ENCODE measurements at places on chromosomes 6 and 20.

DNA sequence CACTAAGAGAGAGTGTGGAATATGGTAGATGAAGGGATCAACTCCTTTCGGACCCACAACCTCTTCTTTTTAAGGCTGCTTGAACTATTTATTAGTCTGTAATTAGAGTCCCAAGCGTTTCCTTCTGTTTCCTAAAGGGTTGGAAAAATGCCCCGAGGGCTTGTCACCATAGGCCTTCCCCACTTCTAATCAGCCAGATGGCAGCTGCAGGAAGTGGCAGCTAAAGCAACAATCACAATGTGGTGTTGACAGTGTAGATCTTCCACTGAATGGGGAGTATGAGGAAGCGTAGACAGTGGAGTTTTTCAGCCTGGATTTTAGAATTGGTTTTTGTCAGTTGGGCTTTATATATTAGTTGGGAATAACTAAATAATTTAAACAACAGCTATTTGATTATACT lies 40.6 kb downstream of the SLC35D3 start:
- H3K36me3 ChIP-seq = no peaks in the 10 kb centered on the region
- H3K27ac ChIP-seq = peak overlapping the region; percentile 78
- no peaks in the 10 kb centered on the region for H3K27me3 ChIP-seq
- peaks cover 30% of the 10 kb centered on the region for H3K4me1 ChIP-seq
- peak overlapping the region; percentile 76 for H3K4me3 ChIP-seq
- peak; percentile 62 for DNase-seq

DNA sequence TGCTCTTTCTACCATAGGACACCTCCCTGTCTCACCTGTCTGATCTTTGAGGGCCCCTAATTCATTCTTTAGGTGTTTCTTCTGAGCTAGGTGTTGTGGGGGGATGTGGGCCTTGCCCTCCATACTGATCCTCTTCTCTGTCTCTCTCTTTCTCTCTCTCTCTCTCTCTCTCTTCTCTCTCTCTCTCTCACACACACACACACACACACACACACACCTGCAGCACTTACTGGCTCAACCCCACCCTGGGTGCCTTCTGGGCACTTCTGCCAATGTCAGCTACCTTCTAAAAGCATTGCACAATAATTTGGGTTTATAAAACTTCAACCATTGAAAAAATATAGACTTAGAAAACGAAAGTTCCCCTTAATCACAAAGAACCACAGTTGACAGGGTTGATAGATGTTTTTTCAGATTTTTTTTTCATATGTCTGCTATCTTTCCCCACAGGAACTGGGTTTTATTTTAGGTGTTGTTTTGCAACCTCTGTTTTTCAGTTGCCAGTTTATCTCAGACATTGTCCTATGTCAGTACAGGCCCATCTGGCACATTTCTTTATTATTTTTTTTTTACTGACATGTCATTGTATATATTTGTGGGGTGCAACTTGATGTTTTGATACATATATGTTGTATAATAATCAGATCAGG lies 28.1 kb downstream of the PKIG start:
- H3K4me1 ChIP-seq = peaks cover 18% of the 10 kb centered on the region
- H3K27ac ChIP-seq = no peak overlapping the region
- peaks cover 5% of the 10 kb centered on the region for H3K36me3 ChIP-seq
- peaks cover 4% of the 10 kb centered on the region for H3K27me3 ChIP-seq
- H3K4me3 ChIP-seq = no peak overlapping the region
- no peak for DNase-seq

DNA sequence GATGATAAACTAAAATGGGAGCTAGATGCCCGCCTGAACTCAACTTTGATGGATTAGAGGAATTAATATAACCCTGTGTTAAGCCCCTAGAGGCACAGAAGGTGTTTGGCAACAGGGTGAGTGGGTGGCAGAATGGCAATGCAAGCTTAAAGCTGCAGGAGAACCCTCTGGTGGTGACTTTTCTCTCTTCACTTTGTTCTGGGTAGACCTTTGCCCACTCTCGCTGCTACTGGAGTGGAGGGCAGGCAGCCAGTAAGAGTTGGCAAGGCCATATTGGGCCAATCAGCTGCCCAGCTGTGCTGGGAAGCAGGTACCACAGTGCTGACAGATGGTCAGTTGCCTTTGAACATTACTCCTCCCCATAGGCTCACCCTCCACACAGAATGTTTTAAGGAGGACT lies 468.2 kb downstream of the MMUT start:
- no peaks in the 10 kb centered on the region for H3K4me1 ChIP-seq
- H3K4me3 ChIP-seq = no peak overlapping the region
- no peak for DNase-seq
- no peaks in the 10 kb centered on the region for H3K36me3 ChIP-seq

- no peak for DNase-seq
- peaks cover 3% of the 10 kb centered on the region for H3K27me3 ChIP-seq
- no peak overlapping the region for H3K4me3 ChIP-seq
- no peaks in the 10 kb centered on the region for H3K4me1 ChIP-seq
- H3K36me3 ChIP-seq = peaks cover 16% of the 10 kb centered on the region
- H3K27ac ChIP-seq = no peak overlapping the region
Observed at GRCh38 chr6:86756640-86757229, 180.6 kb upstream of the HTR1E start.

DNA sequence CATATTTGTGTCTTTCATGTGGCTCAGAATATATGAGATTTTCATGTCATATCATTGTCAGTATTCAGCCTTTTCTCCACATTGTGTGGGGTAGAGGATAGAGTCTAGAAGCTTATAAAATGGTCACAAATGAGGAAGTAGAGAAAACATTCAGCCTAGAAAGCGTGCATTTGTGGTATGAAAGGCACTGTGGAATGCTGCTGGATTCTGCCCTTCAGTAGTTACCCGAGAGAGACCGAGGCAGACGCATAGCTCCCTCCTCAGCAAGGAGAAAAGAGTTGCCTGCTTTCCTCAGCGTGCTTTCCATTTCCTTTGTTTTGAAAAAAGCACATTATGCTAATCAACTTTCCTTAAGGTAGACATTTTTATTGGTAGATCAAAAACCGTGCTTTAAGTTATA lies 28.7 kb downstream of the MYB start:
- no peak for DNase-seq
- H3K27me3 ChIP-seq = no peaks in the 10 kb centered on the region
- no peak overlapping the region for H3K4me3 ChIP-seq
- H3K27ac ChIP-seq = no peak overlapping the region
- H3K36me3 ChIP-seq = no peaks in the 10 kb centered on the region
- H3K4me1 ChIP-seq = no peaks in the 10 kb centered on the region

DNA sequence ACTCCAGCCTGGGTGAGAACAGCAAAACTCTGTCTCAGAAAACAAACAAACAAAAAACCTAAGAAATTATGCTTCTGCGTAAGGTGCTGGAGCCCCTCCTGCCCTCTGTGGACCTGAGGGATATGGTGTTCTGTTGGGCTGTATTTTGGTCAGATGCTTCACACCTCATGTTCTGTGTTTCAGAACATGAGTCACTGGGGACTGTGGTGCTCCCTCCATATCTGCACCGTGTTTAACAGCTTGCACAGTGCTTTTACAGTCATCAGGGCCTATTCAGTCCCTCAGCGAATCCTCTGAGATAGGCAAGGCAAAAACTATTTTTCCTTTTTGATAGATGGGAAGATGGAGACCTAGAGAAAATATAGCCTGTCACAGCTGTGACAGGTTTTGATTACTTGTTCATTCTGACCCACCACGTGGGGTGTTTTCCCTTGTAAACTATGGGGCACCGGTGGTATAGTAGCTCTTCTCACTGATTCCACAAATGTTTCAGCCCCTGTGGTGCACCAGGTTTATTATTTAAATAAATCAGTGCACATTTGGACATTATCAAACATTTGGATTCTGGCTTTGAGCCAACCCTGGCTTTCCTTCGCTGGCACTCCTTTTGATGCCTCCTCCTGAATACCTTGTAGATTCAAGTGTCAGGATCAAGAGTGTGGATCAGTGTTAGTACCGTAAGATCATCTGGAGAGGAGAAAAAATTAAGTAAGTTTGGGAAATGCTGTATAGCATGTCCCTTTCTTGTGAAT lies 9.6 kb downstream of the TTPAL start:
- no peak overlapping the region for H3K4me3 ChIP-seq
- peaks cover 2% of the 10 kb centered on the region for H3K27me3 ChIP-seq
- H3K36me3 ChIP-seq = peaks cover 4% of the 10 kb centered on the region
- H3K4me1 ChIP-seq = no peaks in the 10 kb centered on the region

DNA sequence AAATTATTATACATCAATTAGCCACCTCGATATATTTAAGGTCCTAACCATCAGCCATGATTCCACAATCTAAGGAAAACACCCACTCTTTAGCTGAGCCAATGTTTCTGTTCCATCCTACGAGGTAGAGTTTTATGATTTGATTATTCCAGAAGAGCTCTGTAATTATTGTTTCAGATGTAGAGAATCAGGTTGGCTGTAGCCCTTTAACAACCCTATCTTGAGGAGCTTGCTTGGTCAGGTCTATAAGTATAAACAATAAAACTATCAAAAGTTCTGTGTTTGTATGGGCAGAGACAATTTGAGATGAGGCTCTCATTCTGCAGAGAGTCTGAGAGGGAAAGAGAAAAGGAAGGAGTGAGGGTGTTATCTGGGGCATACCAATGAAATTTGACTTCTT lies at the start of gene PBOV1:
PBOV1 (minus strand) TSS at position 43 of the 400 bp plus-strand sequence. CDS start 96 bp downstream, outside the sequence.
- peaks cover 7% of the 10 kb centered on the region for H3K4me1 ChIP-seq
- no peak within 1 kb of the TSS for H3K4me3 ChIP-seq
- no peaks in the 10 kb centered on the region for H3K36me3 ChIP-seq
- DNase-seq = no peak

DNA sequence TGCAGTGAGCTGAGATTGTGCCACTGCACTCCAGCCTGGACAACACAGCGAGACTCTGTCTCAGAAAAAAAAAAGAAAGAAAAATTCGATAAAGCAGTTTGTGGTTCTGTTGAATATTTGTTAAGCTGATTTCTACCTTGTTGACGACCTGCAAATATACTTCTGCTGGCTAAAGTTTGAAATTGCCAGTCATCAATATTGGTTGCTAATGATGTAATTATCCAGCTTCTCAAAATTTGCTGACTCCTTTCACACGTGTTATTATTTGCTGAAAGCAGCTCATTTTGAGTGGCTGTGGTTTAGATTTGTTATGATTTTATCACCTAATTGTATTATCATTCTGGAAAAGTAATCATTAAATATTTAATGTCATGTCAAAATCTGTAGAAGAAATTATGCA lies 774.3 kb downstream of the QKI start:
- H3K27me3 ChIP-seq = peaks cover 2% of the 10 kb centered on the region
- no peak overlapping the region for H3K27ac ChIP-seq
- H3K36me3 ChIP-seq = no peaks in the 10 kb centered on the region

- H3K27me3 ChIP-seq = no peaks in the 10 kb centered on the region
- no peaks in the 10 kb centered on the region for H3K36me3 ChIP-seq
- H3K4me1 ChIP-seq = peaks cover 2% of the 10 kb centered on the region
- peak; percentile 27 for DNase-seq
- peak overlapping the region; percentile 1 for H3K4me3 ChIP-seq
Observed at GRCh38 chr6:17212546-17213371, 68.4 kb upstream of the RBM24 start.

- peaks cover 15% of the 10 kb centered on the region for H3K4me1 ChIP-seq
- DNase-seq = no peak
- H3K4me3 ChIP-seq = no peak overlapping the region
- H3K27ac ChIP-seq = no peak overlapping the region
Observed at GRCh38 chr6:28354688-28355554, 5.2 kb downstream of the ZKSCAN3 start.

DNA sequence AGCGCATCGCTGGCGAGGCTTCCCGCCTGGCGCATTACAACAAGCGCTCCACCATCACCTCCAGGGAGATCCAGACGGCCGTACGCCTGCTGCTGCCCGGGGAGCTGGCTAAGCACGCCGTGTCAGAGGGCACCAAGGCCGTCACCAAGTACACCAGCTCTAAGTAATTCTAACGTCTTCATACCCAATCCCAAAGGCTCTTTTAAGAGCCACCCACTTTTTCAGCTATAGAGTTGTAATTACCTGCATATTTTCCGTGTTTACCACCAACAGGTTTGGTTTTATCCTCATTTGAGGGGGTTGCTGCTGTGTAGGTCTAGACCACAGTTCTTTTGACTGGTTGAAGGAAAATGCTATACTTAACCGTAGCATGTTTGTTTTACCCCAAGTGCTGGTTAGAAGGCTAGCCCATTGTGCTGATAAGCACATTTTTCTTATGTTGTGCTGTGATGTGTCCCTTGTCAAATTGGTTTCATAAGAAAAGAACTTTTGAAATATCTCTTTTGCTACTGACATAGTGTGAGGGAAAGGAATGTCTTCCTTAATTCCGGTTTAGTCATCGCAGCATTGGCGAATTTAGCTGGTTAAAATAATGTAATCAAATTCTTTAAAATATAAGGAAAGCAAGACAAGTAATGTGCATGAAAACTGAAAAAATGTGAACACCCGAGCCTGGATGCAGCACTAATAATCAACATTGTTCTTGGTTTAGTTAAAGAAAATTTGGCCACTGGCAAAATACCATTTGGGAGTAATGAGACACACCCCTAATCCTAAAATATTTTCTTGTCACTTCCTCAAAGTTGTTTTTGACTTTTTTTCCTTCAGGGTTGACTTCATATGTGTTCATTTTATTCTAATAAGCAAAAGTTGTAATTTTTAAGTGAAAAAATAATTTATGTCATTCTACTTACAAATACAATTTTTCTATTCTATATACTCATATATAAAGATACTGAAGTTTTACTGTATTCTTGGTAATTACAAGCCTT lies 112.8 kb downstream of the HFE start:
- H3K27me3 ChIP-seq = peaks cover 15% of the 10 kb centered on the region
- peaks cover 9% of the 10 kb centered on the region for H3K4me1 ChIP-seq
- peak overlapping the region; percentile 96 for H3K27ac ChIP-seq

- no peaks in the 10 kb centered on the region for H3K27me3 ChIP-seq
- H3K4me1 ChIP-seq = peaks cover 4% of the 10 kb centered on the region
- H3K27ac ChIP-seq = no peak overlapping the region
- peaks cover 59% of the 10 kb centered on the region for H3K36me3 ChIP-seq
- DNase-seq = no peak
- H3K4me3 ChIP-seq = no peak overlapping the region
Observed at GRCh38 chr6:161214722-161215121, 59.1 kb downstream of the AGPAT4 start.

GRCh38 chr6:3959385-3959784 lies 110.2 kb downstream of the FAM50B start:
- peaks cover 2% of the 10 kb centered on the region for H3K27me3 ChIP-seq
- no peak overlapping the region for H3K4me3 ChIP-seq

GRCh38 chr20:51272401-51272800 lies 249.5 kb upstream of the KCNG1 start:
- peaks cover 9% of the 10 kb centered on the region for H3K36me3 ChIP-seq
- DNase-seq = no peak
- H3K27ac ChIP-seq = no peak overlapping the region
- peaks cover 5% of the 10 kb centered on the region for H3K4me1 ChIP-seq

DNA sequence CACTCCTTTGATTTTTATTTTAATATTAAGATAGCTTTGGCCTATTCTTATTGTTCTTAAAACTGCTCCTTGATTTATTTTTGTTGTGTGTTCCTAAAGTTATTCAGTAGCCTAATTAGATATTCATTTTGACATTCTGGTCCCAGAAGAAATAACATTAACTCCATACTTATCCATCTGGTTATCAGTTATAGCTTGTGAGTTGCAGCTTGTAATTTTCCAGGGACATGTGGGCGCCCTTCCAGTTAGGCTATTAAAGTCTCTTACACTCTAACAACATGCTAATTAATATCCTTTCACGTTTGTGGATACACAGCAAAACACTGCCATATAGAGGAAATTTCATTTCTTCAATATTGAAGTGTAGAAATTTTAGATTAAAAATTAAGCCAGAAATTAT lies 987.5 kb downstream of the HACE1 start:
- no peaks in the 10 kb centered on the region for H3K36me3 ChIP-seq
- DNase-seq = no peak
- H3K4me1 ChIP-seq = peaks cover 7% of the 10 kb centered on the region
- peak overlapping the region; percentile 57 for H3K27ac ChIP-seq
- no peaks in the 10 kb centered on the region for H3K27me3 ChIP-seq

Data from glutamatergic neuron (in vitro differentiated cells).